ENCODE measurements at places on chromosomes 2 and 18.

DNA sequence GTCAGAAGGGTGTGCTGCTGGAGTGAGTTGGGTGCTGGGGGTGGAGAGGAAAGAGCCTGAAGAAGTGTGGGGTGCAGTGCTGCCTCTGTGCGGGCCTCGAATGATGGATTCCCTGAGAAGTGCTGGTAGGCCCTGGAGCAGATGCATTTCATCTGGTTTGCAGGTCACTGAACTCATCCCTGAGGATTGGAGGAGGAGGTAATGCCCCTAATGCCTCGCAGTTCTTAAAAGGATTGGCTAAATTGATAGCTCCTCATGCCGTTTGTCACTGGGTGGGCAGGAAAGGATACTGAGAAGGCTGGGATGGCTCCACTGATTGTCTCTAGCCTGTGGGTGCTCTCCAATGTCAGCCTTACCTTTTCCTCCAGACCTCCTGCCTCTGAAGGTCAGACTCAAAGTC, 74.1 kb downstream of the CTIF start:
- no peak for DNase-seq

GRCh38 chr2:190318931-190319554, 583 bp downstream of the HIBCH start:
- DNase-seq: no peak

- DNase-seq: no peak
Measured at GRCh38 chr2:60957643-60958042, 59.9 kb upstream of the PEX13 start.

DNA sequence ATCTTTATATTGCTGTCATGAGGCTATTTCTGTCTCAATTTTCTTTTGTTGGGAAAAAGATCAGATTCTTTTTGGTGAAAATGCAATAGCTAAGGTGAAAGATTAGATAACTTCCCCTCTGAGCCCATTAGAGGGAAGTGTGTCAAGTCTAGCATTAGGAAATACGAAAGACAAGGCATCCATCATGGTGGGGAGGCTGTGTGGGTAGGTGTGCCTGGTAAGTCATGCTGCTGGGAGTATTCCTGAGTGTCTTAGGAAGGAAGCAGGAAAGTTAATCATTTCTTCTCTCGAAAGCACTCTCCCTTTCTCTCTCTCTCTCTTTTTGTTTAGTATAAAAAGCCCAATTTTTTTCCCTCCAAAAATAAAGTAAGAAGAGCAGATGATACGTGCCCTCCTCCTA, 780.2 kb upstream of the FSHR start:
- no peak for DNase-seq

DNA sequence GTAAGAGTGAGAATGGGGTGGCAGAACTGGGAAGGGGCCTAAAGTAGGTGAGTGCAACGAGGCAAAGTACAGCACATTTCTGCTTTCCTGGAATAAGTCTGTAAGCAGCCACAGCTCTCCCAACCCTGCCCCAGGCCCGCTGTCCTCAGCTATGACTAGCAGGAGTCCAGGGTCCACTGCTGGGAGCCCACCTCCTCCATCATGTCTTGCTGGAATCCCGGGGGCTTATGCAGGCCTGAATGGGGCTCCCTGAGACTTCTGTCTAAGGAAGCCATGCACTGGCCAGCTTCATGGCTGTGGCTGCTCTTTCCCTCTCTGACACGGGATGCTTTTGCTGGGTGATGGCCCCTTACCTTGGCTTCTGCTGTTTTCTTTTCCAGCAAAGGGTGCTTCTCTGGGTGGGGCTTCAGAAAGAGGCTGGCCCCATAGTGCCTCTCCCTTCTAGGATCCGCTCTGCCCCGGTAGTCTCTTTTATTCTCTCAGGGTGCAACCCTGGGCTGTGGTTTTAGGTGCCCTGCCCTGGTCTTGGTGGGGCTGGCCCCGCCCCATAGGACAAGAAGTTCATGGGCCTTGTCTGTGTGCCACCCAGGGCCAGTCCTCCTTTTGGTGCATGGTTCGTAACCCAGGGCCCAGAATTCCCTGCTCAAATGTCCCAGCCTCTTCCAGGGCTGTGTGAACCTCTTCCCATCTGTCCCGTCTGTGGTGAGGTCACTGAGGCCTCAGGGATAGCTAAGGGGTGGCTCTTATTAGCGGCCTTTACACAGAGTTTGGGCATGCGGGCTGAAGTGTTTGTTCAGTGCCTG, 33.8 kb upstream of the POLE4 start:
- no peak for DNase-seq

- no peak for DNase-seq
Measured at GRCh38 chr18:12841070-12841469, 43.0 kb downstream of the PTPN2 start.

DNA sequence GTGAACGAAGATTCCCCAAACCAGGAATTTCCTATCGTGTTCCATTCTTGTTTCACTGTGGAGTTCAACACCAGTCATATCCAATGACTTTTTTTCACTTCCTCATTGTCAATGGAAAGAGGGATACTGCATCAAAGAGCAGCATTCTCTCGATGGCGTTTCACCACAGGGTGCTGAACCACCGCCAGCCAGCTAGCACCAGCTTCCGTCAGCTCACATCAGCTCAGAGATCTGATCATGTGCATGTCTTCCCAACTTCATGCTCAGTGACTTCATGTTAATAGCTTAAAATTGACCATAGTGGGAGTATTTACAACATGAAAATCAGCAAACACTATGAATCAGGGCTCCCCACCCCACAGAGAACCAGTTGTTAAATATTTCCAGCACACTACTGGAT, 359.9 kb downstream of the TNS1 start:
- DNase-seq: no peak

GRCh38 chr2:226643030-226643945, 156.3 kb downstream of the IRS1 start:
- peak; percentile 45 for DNase-seq

DNA sequence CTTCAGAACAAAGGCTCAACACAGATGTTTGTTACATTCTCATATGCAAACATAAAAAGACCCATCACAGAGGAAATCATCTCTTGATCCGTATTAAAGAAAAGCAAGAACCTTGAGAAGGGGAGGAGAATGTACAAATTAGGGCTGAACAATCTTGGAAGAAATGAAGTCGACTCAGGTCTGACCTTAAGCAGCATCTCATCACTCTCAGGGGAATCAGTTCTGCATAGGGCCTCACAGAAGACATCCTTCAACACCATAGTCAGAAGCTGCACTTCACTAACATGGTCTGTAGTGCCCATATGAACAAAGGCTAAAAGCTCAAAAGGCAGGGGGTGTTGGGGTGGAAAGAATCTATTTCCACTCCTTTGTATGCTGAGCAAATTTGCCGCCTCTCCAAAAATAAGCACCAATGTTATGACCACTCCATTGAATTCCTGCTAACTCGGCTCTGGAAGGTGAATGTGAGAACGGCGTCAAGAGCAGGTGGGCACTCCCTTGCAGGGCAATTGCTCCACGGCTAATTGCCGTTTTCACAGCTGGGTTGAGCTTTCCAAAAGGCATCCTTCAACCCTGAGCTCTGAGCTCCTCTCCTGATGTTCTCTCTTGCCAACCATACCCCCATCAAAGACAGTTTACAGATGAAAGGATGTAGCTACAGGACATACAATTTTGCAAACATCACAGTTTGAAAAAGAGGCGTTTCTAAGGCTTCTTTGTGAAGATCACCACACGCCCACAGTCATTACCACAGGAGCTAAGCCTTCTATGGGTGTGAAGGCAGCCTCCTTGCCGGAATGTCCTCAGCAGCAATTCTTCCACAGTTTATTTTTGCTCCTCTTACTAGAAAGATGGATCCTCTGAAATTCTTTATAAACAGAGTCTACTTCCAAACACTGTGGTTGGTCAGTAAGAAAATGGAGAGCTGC, 10.0 kb downstream of the KLF7 start:
- no peak for DNase-seq

- DNase-seq: no peak
Measured at GRCh38 chr2:122414902-122415301, 659.5 kb downstream of the TSN start.

DNA sequence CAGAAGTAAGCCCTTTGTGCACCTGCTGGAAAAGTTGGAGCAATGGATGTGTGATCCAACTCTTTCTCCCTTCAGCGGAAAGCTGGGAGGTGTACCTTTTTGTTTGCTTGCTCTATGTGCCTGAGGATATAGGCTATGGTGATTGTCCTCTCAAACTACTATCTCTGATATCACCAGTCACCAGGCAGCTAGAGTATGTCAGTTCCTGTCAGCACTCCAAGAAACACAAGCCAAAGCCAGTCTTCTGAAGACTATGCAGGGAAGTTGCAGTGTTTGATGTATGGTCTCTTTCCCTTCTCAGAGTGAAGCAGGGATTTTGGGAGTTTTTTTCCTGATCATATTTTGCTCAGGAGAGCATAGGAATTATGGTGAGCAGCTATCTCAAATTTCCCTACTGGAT, 146.4 kb downstream of the PTH2R start:
- DNase-seq: no peak

DNA sequence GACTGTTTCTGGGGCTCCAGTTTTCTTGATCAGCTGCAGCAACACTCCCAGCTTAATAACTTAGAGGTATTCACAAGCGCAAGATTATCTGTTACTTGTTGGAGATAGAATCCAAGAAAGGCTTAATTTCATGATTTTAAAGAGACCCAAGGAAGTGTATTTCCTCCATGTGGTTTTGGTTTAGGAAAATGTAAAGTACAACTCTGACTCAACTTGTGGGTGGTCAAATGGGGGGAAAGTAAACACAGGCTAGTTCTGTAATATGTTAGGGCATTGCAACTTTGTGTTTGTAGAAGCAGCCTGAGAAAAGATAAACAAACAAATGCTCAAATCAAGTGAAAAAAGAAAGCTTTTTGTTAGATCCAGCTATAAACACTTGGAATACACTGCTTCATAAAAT, 90.1 kb upstream of the COL3A1 start:
- no peak for DNase-seq

DNA sequence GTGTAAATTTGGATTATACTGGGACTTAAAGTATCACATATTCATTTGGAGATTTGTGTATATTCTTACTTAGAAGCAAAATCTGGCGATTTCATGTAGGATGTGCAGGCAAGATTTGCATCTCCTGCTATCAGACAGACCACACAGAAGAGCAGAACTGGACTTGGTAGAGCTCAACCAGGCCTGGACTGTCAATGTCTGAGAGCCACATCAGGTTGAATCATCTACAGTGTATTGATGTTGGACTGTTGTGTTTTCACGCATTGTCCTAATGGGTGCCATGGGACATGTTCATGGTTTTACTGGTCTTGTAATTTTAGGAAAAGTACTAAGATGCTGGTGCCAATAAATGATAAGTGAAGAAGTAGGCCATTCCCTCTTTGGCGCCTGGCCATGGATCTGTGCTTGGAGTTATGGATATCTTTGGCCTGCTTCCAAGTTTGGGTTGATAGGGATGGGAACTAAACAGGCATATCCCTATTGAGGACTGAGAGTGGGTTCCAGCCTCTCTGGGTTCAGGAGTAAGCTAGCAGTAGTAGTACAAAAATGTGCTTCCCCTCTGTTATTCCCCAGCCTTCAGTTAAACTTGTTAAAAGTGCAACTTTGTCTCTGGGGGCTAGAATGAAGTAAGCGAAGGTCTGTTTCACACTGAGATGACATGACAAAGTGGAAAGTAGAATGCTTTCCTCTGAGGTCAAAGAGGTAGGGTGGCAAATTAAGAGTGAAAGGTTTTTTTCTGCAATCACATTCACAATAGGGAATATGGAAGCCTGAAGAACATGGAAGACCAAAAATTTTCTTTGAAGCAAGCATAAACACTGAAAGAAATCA, 49.2 kb upstream of the NEMP2 start:
- DNase-seq: no peak
